ENCODE measurements at places on chromosomes 16 and 17.

- DNase-seq, result no peak
These were observed 50.2 kb downstream of the SMG6 start for GRCh38 chr17:2253362-2253761.

DNA sequence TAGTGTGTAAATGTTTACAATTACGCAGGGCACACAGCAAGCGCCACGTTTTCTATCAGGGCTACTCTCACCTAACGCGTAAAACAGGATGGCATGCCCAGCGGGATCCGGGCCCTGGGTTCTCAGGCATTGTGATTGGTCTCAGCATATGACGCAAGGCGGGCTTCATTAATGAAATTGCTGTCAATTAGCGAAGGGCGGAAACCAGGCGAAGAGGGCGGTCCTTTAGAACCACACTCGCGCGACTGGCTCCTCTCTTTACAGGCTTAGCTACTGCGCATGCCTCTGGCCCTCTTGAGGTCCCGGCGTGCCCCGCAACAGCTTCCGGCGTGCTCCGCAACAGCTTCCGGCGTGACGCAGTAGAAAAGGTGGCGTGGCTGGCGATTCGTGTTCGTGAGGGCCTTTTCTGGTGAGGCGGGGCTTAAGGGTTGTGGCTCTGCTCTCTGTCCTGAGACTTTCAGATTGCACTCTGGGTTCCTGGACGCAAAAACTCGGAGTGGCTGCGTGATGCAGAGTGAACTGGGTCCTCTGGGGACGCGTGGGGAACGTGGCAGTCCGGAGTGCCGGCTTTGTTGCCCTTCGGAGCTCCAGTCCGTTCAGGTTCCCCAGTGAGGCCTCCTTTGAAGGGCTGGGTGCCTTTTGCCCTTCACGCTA is 9.2 kb downstream of the OR2C1 start:
- DNase-seq, result peak; percentile 52

- DNase-seq, result no peak
These were observed 23.9 kb upstream of the CLEC18A start for GRCh38 chr16:69927056-69927757.

DNA sequence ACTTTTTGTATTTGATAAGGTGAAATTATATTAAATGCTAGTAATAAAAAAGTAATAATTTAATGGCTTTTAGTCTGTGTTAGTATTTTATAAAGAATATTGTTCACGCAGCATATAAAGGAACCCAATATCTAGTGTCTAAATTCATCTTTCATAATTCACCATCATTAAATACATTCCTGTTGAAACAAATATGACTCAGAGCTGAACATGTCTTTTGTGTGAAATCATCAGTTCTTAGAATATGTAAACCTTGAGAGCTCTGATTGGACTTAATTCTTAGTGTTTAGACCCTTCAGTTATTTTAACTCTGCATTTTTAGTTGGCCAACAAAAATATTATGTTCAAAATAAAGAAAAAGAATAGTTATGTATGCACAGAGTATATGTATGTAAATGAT is 71.8 kb downstream of the ABHD15 start:
- DNase-seq, result no peak

DNA sequence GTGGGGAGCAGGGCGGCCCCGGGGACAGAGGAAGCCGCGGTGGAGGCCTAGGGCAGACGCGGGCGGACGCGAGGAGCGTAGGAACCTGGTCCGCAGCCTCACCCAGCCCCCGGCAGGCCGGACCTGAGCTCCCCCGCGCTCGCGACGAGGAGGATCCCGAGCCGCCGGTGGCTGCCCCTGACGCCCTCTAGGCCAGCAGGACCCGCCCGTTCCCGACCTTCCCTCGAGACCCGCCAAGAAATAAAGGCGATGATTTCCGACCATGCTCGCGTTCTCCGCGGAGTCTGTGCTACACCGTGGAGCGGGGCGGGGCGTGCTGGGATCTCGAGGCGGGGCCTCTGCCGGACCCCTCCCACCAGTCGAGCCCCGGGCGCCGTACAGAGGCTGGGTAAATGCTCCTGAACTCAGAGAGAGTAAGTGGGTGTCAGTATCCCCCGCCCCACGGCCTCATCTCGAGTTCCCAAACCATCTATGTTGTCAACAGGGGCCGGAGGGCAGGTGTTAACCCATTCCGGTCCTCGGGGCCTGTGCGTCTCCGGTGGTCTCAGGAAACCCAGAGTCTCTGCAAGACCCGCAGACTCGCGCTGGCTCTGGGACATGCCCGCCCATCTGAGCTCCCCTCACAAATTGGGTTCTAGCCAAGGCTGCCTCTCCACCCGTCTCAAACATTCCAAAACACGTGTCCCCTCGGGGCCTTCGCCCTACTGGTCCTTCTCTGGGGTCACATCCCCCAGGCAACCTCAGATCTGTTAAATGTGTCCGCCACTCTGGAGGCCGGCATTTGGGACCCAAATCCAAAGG is 13.7 kb downstream of the SYCE1L start:
- peak; percentile 57 for DNase-seq

GRCh38 chr16:25550647-25551046 is 141.1 kb upstream of the HS3ST4 start:
- no peak for DNase-seq

DNA sequence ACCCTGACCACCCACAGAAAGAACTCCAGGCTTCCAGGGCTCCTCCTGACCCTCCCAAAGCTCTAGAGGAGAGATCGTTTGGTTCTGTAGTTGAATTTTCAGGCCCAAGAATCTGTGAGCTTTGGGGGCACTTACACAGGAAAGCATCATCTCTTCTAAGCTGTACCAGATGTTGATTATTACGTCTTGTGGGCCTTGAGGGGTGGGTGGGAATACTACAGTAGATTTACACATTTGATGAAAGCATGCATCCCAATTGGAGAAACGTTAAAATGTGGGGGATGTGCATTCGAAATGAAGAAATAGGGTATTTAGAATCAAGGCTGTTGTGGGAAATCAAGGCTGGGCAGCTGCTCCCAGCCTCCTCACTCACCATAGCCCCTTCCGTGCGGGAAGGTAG is 61.9 kb downstream of the MGAT5B start:
- DNase-seq, result no peak

GRCh38 chr17:50027881-50028735 is 27.8 kb upstream of the ITGA3 start:
- no peak for DNase-seq

DNA sequence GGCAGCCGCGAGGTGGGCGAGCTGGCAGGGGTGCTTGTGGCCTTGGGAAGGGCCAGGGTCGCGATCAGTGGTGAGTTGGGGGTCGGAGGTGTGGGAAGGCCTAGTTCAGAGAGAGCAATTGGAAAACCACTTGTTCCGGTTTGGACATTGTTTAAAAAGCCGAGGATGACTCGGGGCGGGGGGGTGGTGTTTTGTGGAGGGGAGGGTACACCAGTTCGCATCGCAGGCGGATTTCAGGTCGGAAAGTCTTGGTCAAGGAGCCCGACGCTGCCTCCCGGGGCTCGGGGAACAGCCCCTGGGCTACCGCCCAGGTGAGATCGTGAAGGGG is 66.4 kb downstream of the KPNA2 start:
- DNase-seq, result no peak
